ENCODE measurements at places on chromosomes 13 and 19.

DNA sequence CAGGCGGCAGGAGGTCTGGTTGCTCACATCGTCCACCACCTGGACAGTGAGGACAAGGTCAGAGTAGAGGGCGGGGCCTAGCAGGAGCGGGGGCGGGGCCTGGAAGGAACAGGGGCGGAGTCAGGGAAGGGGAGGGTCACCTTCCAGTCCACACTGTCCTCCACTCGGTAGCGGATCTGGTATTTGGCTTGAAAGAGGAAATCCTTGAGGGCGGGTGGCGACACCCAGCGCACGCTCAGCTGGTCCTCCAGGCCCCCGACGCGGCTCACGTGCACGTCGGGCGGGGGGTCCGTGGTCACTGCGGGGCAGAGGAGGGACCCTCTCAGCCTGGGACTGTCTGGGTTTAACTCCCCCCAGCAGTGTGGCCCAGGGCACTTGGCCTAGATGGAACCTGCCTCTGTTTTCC is 8.2 kb downstream of the REX1BD start:
- DNase-seq, result no peak

DNA sequence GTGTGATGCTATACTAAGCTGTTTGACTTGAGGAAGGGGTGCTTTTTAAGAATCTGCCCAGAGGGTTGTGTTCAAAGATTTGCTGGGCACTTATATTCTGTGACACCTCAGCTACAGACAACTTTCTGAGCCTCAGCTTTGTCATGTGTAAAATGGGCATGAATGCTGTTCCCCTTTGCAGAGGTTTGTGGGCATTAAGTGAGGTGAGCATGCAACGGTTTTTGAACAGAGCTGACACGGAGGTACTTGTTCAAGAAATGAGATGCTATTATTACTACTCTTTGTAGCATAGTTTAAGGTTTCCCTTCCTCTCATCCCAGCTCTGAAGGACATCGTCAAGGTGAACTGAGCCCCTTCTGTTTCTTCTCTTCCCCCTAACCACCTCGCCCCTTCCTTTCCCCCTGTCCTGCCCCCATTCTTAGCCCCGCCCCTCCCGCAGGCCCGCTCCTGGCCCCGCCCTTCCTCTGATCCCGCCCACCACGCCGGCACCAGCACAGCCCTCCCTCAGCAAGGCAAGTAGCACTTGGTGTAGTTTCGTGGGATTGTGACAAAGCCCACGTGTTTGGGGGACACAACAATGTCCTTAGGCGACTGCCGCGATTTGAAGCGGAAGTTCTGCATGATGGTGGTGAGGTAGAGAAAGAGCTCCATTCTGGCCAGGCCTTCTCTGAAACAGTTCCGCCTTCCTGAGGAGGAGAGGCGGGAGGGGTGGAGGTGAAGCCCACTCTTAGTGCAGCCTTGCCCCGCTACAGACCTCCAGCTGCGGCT is 26.1 kb upstream of the CYP2A7 start:
- peak; percentile 43 for DNase-seq

GRCh38 chr13:74975111-74975510 is 506.9 kb downstream of the TBC1D4 start:
- no peak for DNase-seq

GRCh38 chr13:114104655-114105520 is 27.5 kb downstream of the RASA3 start:
- no peak for DNase-seq

DNA sequence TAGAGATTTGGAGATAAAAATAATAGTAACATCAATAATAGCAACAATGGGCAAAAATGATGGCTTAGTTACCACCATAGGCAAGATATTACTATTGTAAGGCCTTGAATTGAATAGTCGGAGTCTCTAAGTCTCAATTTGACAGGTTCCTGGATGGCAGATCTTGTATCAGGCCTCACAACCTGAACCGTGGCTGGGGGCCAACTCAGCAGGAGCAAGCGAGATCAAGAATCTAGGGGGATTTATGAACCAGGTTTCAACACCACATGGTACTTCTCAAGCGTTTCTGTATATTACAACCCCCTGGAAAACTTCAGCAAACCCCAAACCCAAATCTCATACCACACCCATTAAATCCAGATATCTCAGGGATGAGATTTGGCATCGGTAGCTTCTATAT is 573.8 kb downstream of the LIG4 start:
- DNase-seq, result no peak

DNA sequence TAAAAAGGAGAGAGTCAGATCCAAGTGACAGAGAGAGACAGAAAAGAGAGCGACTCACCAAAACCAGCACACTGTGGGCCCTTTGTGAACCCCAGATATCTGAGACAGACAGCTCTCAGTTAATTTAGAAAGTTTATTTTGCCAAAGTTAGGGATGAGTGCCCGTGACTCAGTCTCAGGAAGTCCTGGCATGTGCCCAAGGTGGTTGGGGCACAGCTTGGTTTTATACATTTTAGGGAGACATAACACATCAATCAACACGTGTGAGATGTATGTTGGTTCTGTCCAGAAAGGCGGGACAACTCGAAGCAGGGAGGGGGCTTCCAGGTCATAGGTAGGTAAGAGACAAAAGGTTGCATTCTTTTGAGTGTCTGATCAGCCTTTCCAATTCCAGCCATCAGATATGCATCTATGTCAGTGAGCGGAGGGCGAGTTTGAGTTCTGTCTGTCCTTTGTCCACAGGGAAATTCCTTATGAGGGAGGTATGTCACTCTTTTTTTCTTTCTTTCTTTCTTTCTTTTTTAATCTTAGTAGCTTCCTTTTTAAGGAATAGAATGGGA is 37.2 kb upstream of the ATP11A start:
- no peak for DNase-seq

GRCh38 chr13:41352935-41353840 is 42.1 kb downstream of the NAA16 start:
- DNase-seq, result peak; percentile 37

GRCh38 chr19:46081928-46082727 is 41.3 kb upstream of the IGFL4 start:
- peak; percentile 11 for DNase-seq

GRCh38 chr13:111280226-111280625 is 40.2 kb upstream of the TEX29 start:
- no peak for DNase-seq

DNA sequence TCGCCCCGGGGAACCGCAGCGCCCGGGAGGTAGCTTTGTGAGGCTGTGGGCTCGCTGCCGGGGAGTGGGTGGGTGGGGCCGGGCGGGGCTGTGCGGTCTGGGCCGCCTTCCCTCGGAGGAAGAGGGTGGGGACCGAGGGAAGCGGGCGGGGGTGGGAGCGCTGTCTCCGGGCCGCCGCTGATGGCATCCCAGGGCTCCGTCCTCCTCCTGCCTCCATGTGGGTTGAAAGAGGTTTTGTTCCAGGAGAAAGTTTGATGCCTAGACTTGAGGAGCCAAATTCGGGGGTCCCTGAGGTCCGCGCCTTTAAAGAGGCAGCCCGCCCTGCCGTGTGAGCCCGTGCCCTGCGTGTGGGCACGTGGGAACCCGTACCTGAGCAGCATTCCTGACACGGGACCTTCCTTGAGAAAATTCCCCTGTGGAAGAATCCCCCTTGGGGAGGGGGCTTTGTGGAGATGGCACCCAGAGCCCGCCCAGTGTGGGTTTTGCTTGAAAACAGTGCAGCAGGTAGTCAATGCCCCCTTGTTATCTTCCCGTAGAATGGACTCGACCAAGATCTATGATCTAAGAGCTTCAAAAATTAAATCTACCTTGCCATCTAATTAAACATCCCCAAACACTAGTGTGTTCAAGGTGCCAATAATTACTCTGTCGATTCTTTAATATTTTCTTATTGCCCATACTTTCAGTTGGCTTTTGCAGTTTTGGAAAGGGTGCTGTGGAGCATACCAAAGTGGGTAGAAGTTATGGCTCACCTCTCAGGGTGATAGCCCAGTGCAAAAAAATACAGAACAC is 107.8 kb downstream of the RXFP2 start:
- peak; percentile 1 for DNase-seq

DNA sequence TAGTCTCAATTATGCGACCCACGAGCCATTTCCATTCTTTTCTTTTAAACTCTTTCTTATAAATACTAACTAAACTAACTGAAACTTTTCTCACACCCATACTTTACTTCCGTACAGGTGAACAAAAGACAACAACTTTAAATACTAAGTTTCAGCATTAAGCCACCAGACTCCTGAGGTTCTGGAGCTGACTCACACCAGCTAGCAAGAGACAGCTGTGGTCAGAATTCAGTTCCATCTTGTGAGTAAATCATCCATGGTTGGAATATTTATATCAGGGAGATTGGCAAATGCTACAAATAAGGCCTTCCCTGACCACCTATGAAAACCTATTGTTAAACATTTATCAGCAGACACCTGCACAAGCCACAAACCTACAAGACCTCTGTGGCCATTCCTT is 897.0 kb downstream of the EFNB2 start:
- no peak for DNase-seq

DNA sequence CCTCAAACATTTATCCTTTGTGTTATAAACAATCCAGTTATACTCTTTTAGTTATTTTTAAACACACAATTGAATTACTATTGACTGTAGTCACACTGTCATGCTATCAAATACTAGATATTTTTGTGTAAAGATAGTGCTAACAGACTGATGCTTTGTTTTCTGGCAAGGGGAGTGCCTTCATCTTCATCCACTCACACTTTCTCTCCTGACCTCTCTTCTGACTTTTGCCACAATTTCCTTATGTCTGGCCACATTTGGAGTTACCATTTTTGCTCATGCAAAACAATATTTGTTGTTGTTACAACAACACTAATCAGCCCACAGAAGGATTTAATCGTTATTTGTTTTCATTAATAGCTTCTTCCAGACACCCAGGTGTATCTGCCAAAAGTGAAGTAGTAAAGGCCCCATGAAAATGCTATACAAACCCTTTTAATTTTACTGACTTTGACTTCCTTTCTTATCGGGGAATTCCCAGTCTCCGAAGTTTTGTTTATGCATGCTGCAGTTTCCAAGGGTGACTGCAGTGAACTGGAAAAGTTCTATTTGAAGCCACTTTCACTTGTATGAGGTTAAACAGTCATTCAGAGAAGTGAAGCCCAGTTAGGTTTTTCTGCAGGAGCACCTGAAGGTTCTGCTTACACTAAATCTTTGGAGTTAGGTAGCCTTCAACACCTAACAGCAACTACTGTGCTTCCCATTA is 66.1 kb upstream of the FRY start:
- DNase-seq, result no peak

GRCh38 chr19:34732612-34733211 is 1.3 kb upstream of the ZNF181 start:
- no peak for DNase-seq

GRCh38 chr13:73602295-73602694 is 531.9 kb downstream of the KLF12 start:
- no peak for DNase-seq

- no peak for DNase-seq
Measured at GRCh38 chr19:3113100-3114017, 19.2 kb downstream of the GNA11 start.
